ENCODE measurements at places on chromosomes 7 and 10.

- no peak for DNase-seq
Observed at GRCh38 chr7:26964156-26964808, 99.9 kb upstream of the SKAP2 start.

DNA sequence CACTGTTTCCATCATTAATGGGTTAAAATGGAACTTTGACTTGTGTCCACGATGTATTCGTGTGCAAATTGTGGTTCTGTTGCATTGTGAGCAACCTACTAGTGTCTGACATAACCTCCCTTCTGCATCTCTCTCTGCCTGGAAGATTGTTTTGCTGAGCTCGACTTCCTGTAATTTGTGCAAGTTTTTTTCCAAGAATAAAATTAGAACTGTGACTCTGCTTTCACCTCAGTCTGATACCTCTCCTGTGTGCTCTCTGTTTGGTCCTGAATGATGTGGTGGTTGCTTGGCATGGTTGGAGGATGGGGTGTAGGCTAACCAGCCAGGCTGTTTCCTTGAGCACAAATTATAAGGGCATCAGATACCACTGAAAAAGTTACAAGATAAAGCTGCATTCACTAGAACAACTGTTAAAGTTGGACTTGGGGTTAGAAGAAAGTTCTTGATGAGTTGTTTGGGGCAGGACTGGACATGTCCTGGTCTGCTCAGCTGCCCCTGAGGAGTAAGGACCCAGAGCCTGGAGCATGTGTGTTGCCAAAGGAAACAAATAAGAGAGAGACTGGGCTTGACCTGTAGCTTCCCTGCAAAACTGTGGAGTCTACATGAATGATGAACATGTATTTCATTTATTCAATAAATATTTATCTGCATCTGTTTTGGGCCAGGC is 1.9 kb upstream of the VOPP1 start:
- no peak for DNase-seq

- DNase-seq = no peak
Observed at GRCh38 chr10:120098232-120098930, 205.9 kb downstream of the SEC23IP start.

DNA sequence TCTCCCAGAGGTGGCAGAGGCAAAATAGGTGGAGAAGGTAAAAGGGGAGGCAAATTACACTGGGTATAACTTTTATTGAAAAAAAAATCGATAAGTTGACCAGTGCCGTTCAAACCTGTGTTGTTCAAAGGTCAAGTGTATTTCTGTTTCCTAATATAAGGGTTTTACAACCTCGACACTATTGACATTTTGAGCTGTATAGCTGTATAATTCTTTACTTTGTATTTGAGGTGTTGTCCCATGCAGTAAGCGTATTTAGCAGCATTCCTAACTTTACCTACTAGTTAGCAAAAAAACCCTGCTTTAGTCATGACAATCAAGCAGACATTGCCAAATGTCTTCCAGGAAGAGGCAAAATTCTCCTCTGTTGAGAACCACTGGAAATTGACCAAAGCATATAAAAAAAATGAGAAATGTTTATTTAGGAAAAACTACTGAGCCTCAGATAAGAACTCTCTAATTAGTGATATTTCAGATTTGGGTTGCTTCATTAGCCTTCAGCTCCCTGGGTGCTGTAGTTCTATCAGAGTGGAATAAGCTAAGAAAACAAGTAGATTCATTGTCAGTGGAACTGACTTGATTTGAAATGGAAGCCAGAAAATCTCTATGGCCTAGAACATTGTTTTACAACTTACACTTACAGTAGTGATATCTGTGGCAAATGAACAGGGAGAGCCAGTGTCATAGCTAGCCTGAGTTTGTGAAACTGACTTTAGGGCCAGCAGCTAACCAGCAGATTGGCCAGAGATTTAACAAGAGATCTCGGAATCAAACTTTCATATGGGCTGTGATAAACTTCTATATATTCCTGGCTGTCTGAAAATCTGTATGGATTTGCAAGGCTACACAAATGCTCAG is 331.6 kb downstream of the DGKB start:
- DNase-seq = no peak

DNA sequence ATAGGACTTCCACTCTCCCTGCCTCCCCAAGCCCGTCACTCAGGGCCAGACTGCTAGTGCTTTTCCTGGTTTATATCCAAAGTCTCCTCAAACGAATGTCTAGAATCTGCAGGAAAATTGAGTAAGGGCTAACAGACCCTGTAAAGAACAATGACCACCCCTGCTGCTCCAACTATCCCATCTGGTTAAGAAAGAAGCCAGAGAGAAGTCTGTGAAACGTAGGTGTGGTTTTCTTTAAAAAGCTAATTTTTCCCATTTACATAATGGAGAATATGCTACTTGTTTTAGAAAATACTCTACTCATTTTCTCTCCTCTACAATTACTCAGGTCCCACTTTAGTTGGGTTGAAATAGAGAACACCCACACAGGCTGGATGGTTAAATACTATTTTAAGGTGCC is 72.5 kb downstream of the FAM13C start:
- DNase-seq = no peak

- DNase-seq = no peak
Observed at GRCh38 chr10:70549351-70549961, 53.1 kb downstream of the PRF1 start.

DNA sequence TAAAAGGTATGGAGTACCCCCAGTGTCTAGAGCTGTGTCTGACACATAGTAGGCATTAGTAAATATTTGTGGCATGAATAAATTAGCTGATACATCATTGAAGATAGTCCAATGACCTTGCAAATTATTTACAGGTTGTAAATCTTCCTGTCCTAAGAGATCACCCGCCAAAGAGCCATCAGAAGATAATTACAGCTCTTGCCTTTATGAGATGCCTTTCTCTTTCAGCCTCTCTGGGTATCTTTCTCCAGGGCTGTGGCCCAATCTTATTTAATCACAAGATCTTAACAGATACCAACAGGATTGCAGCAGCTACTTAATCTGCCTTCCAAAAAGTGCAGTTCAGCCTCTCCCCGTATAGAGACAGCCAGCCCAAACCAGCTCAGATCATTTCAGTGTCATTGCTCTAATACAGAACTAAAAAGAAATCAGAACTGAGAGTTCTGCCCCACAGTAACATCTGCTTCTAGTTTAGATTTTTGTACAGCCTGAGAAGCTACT is 41.5 kb downstream of the MYOF start:
- no peak for DNase-seq

DNA sequence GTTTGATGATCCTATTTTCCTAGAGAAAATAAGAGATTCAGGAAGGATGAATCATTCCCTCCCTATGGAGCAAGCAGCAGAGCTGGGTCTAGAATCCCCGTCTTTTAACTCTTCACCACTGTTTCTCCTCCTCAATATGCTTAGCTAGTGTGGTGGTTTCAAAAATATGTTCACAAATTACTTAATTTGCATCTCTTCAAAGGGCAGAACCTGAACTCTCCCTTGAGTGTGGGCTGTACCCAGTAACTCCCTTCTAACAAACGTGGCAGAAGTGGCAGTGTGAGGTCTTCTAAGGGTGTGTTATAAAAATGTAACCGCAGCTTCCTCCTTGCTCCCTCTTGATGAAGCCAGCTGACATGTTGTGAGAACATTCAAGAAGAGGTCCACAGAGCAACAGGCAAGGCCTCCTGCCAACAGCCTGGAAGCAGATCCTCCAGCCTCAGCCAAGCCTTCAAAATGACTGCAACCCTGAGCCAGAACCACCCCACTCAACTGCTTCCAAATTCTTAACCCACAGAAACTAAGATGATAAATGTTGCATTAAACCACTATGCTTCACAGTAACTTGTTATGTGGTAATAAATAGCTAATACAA is 36.6 kb downstream of the SRPK2 start:
- DNase-seq = peak; percentile 77

Measured in SW480 (cell line).